Thoracic aorta (tissue), 2 donors: ENCODE measurements at places on chromosomes 11 and 22. TPM values are rescaled to one million over a fixed set of nuclear protein-coding genes. Genes with fewer than 3 reads are reported as not detected.

DNA sequence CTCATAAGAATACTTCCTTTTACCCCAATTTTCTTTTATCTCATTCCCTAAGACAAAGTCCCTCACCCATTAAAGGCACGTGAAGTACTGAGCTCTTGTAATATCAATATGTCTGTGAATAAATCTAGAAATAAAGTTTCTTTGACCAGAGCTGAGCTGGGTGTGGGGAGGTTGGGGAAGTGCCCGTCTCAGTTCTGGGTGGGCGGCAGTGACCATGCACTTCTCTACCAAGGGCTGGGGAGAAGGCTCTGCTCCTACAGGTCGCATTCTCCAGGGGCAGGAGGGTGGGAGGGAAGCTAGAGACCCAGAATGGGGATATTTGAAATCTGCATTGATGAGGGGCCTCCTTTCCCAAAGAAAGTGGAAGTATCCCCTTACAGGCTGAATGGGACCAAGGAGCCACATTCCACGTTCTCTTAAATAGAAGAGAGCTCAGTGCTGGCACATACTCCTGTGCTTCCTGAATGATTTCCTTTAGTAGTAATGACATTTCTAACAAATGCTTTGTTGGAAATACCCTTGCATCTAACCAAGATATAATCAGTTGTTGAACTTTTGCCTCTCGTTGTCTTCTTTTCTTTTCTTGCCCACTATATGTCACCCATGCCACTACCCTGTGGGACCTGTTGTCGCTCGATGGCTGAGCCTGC is 16.1 kb downstream of the RBX1 start:
- H3K36me3 ChIP-seq: peaks cover 46% of the 10 kb centered on the region
- H3K4me1 ChIP-seq: no peaks in the 10 kb centered on the region
- no peaks in the 10 kb centered on the region for H3K27me3 ChIP-seq
- H3K27ac ChIP-seq: no peak overlapping the region
- H3K4me3 ChIP-seq: no peak overlapping the region

- peak overlapping the region; percentile 13 for H3K4me3 ChIP-seq
- peak overlapping the region; percentile 89 for H3K27ac ChIP-seq
- no peaks in the 10 kb centered on the region for H3K27me3 ChIP-seq
- no peaks in the 10 kb centered on the region for H3K36me3 ChIP-seq
- H3K4me1 ChIP-seq: peaks cover 9% of the 10 kb centered on the region
Observed at GRCh38 chr11:120546312-120547205, 35.0 kb downstream of the GRIK4 start.

DNA sequence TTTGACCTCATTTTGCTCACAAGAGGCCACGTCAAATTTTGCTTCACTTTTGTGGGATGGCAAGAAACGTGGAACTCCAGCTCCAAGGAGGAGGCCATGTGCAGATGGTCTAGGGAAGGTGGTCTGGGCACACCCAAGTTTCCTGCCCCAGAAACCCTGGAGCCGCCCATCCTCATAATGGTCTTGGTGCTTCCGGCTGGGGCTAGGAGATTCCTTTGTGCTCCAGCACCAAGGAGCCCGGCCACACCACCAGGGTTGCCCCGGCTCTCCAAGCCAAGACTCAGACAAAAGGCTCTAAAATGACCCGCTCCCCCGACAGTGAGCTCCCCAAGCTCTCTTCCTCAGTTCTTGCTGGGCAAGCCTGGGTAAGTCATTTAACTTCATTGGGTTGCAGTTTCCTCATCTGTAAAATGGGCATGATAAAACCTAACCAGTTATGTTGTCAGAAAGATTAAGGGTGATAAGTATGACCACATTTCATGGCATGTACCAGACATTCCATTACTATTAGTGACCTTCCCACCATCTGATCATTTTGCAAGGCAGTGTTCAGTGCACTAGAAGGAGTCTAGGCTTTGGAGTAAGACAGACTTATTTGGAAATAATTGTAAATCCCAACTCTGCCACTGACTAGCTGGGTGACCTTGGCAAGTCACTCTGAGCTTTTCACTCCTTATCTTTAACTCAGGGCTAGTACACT is 23.3 kb downstream of the DKK3 start:
- no peaks in the 10 kb centered on the region for H3K27me3 ChIP-seq
- no peak overlapping the region for H3K4me3 ChIP-seq
- H3K36me3 ChIP-seq: no peaks in the 10 kb centered on the region
- H3K4me1 ChIP-seq: peaks cover 82% of the 10 kb centered on the region

GRCh38 chr11:72525466-72525865 is 91.1 kb upstream of the CLPB start:
- no peak overlapping the region for H3K4me3 ChIP-seq
- no peaks in the 10 kb centered on the region for H3K4me1 ChIP-seq
- H3K27ac ChIP-seq: no peak overlapping the region
- DNase-seq: no peak
- H3K36me3 ChIP-seq: no peaks in the 10 kb centered on the region

DNA sequence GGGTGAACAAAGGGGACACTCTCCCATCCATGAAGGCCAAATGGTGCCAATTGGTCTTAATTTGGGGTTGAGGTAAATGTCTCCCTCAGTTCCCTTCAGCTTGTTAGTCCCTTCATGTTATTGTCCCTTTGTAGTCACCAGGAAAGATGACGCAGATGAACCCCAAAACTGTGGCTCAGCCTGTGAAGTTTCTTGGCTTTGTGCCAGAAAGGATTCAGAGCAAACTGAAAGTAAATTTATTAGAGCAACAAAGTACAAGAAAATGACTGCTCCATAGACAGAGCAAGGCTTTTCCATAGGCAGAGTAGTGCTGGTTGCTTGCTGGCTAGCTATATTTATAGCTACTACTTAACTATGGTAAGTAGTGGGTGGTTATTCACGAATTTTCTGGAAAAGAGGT is 16.7 kb downstream of the OR4C3 start:
- H3K4me1 ChIP-seq: no peaks in the 10 kb centered on the region
- no peaks in the 10 kb centered on the region for H3K27me3 ChIP-seq
- H3K27ac ChIP-seq: no peak overlapping the region
- no peak for DNase-seq
- no peaks in the 10 kb centered on the region for H3K36me3 ChIP-seq

DNA sequence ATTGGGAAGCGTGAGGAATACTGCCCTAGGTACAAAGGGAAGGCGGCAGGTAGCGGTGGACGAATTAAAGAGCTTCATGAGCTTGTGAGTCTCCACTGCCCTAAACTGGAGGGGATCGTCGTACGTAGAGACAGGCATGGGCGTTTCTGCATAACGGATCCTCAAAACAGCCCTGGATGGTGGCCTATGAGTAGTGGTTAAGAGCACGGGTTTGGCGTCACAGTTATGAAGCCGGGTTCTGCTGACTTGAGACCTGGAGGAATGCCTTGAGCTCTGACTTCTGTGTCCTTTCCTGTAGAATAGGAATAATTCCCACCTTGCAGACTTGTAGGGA is 335 bp downstream of the TMEM138 start:
- peak overlapping the region; percentile 100 for H3K27ac ChIP-seq
- no peak for DNase-seq
- peaks cover 22% of the 10 kb centered on the region for H3K36me3 ChIP-seq

GRCh38 chr22:23263651-23264555 is 83.6 kb downstream of the BCR start:
- H3K4me1 ChIP-seq: no peaks in the 10 kb centered on the region
- no peak overlapping the region for H3K4me3 ChIP-seq
- H3K27ac ChIP-seq: peak overlapping the region; percentile 77
- peaks cover 29% of the 10 kb centered on the region for H3K36me3 ChIP-seq

DNA sequence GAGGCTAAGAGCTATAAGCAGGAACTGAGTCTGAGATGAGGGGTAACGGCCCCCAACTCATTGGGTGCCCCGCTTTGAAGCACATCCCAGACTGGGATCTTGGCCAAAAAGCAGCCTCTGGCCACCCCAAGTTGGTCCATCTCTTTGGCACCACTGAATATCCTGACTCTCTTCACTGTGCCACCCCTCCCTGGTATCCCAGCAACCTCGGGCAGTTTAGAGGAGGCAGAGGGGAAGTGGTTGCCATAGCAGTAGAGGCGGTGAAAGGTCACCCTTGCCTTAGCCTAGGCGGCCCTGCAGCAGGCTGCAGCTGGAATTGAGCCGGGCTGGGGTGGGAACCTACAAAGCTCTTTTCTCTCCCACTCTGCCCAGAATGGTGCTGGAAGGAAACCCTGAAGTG is 1.1 kb downstream of the PELI3 start:
- no peak overlapping the region for H3K27ac ChIP-seq
- H3K36me3 ChIP-seq: peaks cover 19% of the 10 kb centered on the region
- H3K27me3 ChIP-seq: no peaks in the 10 kb centered on the region
- peak overlapping the region; percentile 95 for H3K4me3 ChIP-seq

- H3K27ac ChIP-seq: peak overlapping the region; percentile 76
- peak overlapping the region; percentile 2 for H3K4me3 ChIP-seq
Observed at GRCh38 chr22:23215294-23216241, 35.3 kb downstream of the BCR start.

DNA sequence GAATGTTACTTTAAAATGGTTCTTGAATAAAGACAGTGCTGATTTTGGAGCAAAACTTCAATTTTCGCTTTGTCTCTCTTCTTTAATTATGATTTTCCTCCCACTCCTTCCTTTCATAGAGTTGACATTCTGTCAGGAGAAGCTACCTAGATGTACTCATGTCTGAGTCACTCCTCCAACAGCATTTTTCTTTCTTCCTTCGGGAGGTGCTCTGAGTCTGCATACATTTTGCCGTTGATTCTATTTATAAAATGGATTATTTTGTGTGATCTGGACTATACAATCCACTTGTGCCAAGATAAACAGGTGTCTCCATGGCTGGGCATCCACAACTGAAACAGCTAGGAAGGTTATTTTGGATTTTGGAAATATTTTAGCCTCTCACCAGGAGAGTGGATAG is 588.3 kb upstream of the ANO5 start:
- no peaks in the 10 kb centered on the region for H3K27me3 ChIP-seq
- H3K4me3 ChIP-seq: no peak overlapping the region
- H3K4me1 ChIP-seq: no peaks in the 10 kb centered on the region
- H3K36me3 ChIP-seq: no peaks in the 10 kb centered on the region
- DNase-seq: no peak

- H3K4me3 ChIP-seq: no peak overlapping the region
- no peak overlapping the region for H3K27ac ChIP-seq
- no peak for DNase-seq
- H3K27me3 ChIP-seq: no peaks in the 10 kb centered on the region
- no peaks in the 10 kb centered on the region for H3K4me1 ChIP-seq
Observed at GRCh38 chr11:27868226-27868625, 168.0 kb upstream of the BDNF start.

DNA sequence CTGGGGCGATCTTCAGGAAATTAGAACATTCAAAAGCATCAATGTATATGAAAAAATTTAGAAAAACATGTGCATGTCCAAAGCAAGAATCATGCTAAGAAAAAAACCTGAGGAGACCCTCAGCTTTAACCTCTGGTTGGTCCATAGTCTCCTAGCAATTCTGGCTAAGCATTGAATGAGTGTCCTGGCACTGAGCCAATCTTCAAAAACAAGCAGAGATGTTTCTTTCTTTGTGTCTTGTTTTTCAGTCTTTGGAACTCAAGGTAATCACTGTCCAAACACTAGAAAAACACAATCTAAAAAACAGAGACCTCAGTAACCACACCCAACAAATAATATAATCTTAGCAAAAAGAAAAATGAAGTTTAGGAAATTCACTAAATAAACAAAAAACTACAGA is 205.4 kb upstream of the CARD18 start:
- no peaks in the 10 kb centered on the region for H3K27me3 ChIP-seq
- H3K27ac ChIP-seq: no peak overlapping the region
- no peaks in the 10 kb centered on the region for H3K36me3 ChIP-seq

DNA sequence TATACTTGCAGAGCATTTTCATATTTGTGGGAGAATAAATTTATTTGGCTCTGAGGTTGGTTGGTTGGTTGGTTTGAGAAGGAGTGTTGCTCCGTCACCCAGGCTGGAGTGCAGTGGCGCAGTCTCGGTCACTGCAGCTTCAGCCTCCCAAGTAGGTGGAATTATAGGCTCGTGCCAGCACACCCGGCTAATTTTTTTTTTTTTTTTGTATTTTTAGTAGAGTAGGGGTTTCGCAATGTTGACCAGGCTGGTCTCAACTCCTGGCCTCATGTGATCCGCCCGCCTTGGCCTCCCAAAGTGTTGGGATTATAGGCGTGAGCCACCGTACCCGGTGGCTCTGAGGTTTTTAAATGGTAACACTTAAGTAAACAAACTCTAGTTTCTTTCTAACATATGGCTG is 161.1 kb downstream of the TEAD1 start:
- DNase-seq: no peak
- H3K27me3 ChIP-seq: no peaks in the 10 kb centered on the region
- H3K4me1 ChIP-seq: peaks cover 4% of the 10 kb centered on the region
- H3K27ac ChIP-seq: no peak overlapping the region
- no peak overlapping the region for H3K4me3 ChIP-seq

Gene PANX3
- not detected for total RNA-seq

Gene USP2
- 0.68 TPM for total RNA-seq

Gene LRFN4
- total RNA-seq: 12.4 TPM

Gene TPST2
- 82.3 TPM for total RNA-seq

Gene VSIG2
- 2.7 TPM for total RNA-seq

Gene CD248
- total RNA-seq: 32.4 TPM

Gene CNGA4
- total RNA-seq: not detected
